Stimulated activated CD4-positive, alpha-beta T cell treated with anti-CD3 and anti-CD28 coated beads, Interleukin-2, amount 100 ng/mL, for 48 hours (primary cell): ENCODE measurements at places on chromosomes 5 and 9.

DNA sequence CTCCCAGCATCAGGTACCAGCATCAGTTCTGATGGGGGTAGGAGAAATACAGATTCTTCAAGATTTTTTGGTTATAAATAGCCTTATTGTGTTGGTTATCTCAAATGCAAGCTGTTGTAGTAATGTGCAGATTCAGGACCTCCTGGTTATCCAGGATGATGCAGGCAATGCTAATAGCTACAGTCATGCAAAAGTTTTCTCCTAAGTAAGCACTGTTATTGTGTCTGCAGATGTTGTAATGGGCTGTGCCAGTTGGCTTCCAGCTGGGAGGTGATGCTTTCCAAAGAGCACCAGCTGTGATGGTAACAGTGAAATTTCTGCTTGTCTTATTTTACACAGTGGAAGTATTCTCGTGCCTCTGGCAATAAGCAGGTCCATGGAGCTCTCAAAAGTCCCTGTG is 719.2 kb upstream of the CTNND2 start:
- DNase-seq: no peak

DNA sequence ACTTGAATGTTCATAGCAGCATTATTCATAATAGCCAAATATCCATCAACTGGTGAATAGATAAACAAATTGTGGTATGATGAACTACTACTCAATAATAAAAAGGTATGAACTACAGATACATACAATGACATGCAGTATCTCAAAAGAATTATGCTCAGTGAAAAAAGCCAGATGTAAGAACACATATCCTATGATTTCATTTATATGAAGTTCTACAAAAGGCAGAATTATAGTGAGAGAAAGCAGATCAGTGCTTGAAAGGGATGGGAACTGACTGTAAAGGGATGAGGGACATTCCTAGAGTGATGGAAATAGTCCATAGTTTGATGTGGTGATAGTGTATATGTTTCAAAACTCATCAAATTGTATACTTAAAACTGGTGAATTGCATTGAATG is 339.0 kb downstream of the ENC1 start:
- DNase-seq: no peak

DNA sequence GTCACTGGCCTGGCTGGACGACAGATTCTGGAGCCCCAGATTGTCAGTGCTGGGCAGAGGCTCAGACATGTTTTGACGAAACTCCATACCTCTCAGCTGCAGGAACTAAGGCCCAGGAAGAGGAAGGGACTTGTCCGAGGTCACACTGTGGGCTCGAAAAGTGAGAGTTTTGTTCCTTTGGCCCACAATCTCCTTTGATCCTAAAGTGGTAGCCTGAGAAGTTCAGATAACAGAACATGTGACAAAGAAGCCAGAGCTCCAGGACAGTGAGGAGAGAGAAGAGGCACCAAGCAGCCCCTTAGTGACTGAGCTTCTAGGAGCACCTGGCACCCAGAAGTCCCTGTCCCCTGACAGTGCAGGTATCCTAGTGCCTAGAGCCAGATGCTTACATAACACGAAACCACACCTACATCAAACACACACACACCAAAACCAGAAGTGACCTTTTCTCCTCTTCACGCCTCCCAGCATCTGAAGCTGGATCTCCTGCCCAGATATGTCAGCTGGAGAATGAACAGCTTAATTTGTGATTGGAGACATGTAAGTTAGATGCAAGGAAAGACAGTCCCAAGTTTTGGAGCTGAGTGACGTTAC is 88.9 kb downstream of the ADRB2 start:
- no peak for DNase-seq

GRCh38 chr9:126989847-126990842 is 75.6 kb downstream of the RALGPS1 start:
- no peak for DNase-seq

- DNase-seq: no peak
Observed at GRCh38 chr9:7790022-7790818, 9.4 kb downstream of the DMAC1 start.

- DNase-seq: no peak
Observed at GRCh38 chr9:99918134-99918533, 11.7 kb downstream of the STX17 start.

DNA sequence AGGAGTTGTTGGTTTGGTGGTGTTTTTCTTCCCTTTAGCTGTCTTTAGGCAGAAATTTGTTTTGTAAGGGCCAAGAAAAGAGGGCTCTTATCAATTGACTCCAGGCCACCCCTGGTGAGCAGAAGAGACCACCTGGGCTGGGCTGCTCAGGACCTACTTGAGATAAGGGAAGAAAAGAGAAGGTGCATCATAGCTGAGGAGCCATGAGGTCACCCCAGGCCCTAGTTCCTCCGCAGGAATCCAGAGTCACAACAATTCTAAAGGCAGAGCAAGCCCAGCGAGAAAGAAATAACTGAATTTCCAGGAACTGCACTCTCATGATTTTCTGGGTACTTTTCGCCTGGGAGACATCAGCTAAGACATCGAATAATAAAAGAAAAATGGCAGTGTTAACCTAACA is 34.9 kb downstream of the RFK start:
- DNase-seq: no peak

DNA sequence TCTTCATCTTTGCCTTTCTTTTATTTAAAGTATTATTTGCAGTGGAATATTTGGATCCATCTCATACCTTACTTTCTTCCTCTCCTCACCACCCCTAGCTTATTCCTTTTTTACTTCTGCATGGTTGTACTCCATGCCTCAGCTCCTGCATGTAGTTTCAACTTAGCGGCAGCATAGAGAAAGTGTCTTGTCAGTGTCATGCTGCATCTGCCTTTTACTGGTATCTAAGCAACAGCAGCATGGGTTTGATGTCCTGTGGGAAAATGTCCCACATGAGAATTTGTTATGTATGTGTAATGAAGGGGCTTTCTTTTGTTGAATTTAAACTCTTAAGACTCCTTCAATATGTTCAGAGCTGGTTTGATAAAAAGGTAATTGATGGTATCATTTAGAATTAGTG is 20.6 kb downstream of the TCERG1 start:
- DNase-seq: no peak

- DNase-seq: no peak
Observed at GRCh38 chr5:10913841-10914240, 152.8 kb upstream of the DAP start.

GRCh38 chr5:10665799-10666198 is 95.2 kb downstream of the DAP start:
- DNase-seq: no peak

DNA sequence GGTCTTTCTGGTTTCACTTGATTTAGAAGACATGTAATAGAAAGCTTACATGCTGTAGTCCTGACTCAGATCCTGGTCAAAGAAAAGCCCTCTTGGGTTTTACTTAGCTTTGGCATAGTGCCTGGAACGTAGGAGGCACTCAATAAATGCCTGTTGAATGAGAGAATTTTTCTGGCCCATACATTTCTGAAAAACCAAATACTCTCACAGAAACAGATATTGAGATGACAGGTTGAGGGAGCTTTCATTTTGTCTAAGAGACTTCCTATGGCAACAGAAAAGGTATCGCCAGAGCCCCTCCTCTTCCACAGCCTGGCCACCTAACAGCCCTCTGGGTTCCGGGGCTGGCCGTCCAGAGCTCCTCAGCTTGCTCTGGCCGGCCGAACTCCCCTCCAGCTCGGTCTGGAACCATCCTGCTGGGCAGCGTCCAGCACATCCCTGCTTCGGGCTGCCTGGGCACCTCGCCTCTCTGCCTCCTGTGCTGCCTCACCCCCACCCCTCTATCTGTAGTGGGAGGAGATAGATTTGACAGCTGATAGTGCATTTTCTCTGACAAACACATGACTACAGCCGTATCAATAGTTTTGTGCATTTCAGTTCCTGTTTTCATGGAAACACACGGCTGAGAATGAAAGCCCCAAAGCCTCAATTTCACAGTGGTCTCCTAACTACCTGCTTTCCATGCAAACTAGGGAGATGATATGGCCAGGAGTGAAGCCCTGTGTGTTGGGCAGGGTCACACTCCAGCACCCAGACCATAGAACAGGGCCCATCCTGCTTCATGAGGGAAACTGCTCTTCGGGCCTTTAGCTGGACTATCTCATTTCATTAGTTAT is 1.1 kb downstream of the IL4 start:
- DNase-seq: no peak

GRCh38 chr5:76610196-76610595 is 13.0 kb downstream of the F2RL2 start:
- no peak for DNase-seq

GRCh38 chr5:122089096-122090013 is 11.3 kb upstream of the LOX start:
- no peak for DNase-seq

GRCh38 chr9:79698967-79699366 is 127.2 kb downstream of the TLE4 start:
- DNase-seq: no peak

GRCh38 chr9:652914-653313 is 188.6 kb upstream of the DMRT1 start:
- no peak for DNase-seq

DNA sequence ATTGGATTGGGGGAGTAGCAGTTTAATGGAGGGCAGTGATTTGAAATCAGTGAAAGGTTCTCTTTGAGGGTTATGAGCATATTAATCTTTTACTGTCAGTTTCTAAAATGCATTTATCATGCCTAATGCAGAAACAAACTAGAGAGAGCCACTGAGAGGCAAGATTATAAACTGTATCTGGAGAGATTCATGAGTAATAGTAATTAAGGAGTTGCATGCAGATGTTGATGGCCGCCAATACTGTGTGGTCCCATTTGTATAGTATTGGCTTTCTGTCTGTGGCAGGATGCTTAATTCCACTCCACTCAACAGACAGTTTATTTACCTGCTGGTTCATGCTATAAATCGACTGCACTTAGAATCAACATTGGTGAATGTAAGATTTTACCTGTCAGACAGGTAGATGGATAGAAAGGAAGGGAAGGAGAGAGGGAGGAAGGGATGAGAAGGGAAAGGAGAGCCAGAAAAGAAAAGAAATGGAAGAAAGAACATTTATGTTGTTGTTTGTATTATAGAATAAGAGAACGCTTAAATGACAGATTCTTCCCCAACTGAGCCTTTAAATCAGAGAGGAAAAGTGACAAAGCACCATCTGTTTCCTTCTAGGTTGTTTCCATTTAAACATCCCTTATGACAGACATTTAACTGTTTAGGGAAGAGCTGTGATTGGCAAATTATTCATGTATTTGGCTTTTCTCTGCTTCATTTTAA is 146.5 kb downstream of the PAM start:
- no peak for DNase-seq

DNA sequence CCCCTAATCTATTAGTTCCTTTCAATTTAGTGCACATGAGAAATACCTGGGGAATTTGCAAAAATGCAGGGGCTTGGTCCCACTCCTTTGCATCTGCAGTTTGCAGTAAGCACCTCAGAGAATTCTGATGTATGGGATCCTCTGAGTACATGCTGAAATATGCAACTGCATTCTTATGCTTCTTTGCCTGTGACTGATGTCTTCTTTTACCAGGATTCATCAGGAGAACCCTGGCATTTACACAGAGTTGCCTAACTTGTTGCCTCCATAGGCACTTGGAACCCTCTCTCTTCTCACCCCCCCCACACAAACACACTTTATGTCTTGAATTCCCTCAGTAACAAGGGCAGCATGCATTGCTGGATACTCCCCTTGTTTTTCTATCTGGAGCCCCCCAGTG is 173.1 kb downstream of the KDM4C start:
- no peak for DNase-seq
